ENCODE measurements at places on chromosomes 7 and 10.

DNA sequence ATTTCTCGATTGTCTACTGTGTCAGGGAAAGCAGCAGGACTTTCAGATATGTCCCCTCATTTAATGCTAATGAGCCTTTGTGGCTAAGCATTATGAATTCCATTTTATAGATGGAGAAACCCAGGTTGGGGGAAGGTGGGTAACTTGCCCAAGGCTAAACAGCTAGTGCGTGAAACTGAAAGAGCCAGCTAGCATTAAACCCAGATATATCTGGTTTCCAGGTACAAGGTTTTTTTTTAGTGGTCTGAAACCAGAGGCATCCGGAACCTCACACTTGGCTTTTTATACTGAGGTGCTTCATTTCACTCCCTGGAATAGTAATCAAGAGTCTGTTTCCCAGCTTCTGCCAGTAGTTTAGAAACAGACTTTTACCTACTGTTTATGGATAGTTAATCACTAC lies 694.8 kb downstream of the PHTF2 start:
- no peak for DNase-seq

DNA sequence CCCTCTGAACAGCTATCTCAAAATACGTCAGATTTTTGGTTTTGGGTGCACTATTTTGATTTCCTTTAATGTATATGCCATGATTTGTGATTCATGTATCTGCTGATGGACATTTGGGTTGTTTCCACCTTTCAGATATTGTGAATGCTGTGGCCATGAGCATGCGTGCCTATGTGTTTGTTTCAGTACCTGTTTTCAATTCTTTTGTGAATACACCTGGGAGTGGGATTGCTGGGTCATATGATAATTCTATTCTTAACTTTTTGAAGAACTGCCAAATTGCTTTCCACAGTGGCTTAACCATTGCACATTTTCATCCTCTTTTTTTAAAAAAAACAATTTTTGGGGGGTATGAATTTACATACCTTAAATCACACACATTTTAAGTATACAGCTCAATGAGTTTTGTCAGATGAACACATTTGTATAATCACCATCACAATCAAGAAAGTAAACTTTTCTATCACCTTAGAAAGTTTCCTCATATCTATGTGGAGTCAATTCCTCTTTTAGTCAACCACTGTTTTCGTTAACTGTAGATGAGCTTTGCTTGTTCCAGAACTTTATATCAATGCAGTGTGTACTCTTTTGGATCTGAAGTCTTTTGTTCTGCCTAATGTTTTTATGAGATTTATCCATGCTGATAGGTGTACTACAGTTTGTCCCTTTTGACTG lies 36.9 kb downstream of the CYP26A1 start:
- DNase-seq, result no peak

- no peak for DNase-seq
These were observed 516.7 kb downstream of the ADRA2A start for GRCh38 chr10:111593578-111593977.

DNA sequence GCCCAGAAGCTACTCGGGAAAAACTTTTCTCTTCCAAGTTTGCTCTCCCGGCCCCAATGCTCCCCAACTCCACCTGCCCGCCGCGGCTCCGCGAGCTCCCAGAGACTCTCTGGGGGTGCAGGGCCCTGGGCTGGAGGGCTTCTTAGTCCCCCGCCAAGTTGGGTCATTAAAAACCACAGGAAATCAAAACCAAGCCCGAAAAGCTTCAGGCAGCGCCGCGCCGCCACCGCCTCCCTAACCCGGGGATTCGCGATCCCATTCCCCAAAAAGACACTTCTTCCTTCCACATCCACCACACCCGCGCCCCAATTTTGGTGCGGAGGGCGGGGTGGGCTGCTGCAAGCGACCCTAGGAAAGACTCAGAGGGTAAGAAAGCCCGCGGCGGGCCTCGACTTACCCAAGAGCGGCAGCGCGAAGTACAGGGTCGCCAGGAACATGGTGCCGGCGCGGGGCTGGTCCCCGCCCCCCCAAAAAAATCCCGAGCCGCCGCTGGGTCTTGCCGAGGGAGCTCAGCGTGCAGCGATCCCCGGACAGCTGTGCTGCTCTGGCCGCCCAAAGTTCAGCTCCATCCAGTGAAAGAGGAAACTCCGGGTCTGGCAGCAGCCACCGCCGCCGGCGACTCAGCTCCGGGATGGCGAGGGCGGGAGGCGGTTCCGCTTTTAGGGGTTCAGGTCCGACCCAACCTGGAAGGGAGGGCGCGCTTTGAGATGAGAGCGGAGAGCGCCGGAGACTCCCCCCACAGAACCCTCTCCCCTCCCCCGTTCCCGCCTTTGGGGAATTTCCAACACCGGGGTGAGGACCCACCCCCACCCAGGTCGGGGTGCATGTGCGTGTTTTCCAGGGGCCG lies 1.2 kb downstream of the GFRA1 start:
- DNase-seq, result no peak

GRCh38 chr10:116587878-116588591 lies 2.7 kb upstream of the PNLIPRP1 start:
- DNase-seq, result no peak

GRCh38 chr7:82444220-82444909 lies 788 bp upstream of the CACNA2D1 start:
- no peak for DNase-seq

DNA sequence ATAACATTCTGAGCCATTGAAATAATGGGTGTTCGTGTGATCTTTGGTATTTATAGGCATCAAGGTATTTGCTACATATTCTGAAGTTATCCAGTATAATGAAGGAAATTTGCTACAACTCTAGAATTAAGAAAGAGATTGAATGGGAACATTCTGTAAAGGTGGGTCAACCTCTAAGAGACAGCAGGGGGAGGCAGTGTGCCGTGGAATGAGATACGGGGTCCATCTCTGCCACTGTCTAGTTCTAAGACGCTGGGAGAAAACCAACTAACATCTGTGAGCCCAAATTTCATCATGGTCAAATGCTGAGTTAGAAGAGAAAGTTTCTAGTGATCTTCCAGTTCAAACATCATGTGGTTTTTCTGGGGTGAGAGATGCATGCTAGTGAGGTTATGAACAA lies 368.9 kb downstream of the SORCS1 start:
- no peak for DNase-seq

GRCh38 chr7:90605055-90605454 lies 8.9 kb downstream of the CDK14 start:
- DNase-seq, result no peak

DNA sequence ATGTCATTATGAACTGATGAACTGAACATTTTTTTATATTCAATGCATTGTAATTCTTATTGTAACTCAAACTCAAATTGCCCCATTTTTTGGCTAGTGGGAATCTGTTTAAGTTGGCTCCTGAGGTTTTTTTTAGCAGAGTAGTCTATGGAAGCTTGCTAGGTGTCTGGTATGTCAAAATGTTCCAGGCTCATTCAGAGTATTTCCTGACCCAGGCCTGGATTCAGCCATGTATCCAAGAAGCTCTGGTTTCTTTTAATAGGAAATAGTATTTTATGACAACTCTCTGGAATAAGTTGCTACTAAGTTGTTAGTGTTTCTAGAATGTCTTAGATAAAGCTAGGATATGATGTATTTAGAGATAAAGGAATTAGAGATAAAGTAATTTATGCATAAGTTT lies 288.0 kb downstream of the ARL4A start:
- DNase-seq, result no peak

GRCh38 chr7:44631458-44632115 lies 25.2 kb downstream of the OGDH start:
- DNase-seq, result no peak

GRCh38 chr7:82629583-82629982 lies 186.0 kb upstream of the CACNA2D1 start:
- DNase-seq, result no peak

GRCh38 chr7:3080106-3080505 lies 36.4 kb upstream of the CARD11 start:
- DNase-seq, result no peak

- no peak for DNase-seq
These were observed 3.2 kb upstream of the TMEM139 start for GRCh38 chr7:143281529-143281928.

- DNase-seq, result no peak
These were observed 71.0 kb downstream of the SEMA3C start for GRCh38 chr7:80847895-80848294.

DNA sequence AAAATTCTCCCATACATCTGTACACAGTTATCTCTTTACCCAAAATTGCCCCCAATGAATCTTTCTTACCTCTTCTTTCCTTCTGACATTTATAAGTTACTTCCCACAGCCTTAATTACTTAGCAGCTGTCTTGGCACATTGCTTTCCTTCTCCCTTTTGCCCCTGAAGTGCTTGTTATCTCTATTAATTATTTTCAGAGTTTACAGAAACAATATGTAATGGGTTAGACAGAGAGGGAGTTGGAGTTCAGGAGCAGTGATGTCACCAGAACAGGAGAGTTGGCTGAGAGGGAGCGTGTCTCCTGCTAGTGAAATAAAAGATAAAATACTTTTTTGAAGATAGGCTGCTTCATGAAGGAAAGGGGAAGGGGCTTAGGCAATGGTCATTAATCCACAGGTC lies 57.4 kb downstream of the ITGB8 start:
- no peak for DNase-seq

GRCh38 chr10:125662584-125662983 lies 20.4 kb downstream of the TEX36 start:
- DNase-seq, result no peak

DNA sequence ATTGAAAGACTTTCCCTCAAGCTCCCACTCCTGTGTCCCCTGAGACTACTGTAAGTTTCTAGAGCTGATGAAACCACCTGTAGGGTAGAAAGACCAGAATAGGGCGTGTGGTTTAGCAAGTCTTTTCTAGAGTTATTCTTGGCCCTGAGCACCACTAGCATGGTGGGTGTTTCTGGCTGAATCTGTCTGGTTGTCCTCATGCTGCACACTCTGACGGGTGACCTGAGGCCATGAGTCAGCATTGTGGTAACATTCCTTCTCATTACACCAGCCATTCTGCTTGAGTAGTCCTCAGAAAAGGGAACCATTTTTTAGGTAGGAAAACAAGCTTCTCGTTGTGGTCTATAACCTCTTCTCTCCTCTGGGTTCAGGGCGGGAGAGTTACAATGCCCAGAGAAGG lies 250.3 kb downstream of the SNX13 start:
- no peak for DNase-seq

GRCh38 chr7:156614434-156615264 lies 25.9 kb upstream of the RNF32 start:
- no peak for DNase-seq

- DNase-seq, result no peak
These were observed 1.3 kb upstream of the GFRA1 start for GRCh38 chr10:116274064-116274904.

DNA sequence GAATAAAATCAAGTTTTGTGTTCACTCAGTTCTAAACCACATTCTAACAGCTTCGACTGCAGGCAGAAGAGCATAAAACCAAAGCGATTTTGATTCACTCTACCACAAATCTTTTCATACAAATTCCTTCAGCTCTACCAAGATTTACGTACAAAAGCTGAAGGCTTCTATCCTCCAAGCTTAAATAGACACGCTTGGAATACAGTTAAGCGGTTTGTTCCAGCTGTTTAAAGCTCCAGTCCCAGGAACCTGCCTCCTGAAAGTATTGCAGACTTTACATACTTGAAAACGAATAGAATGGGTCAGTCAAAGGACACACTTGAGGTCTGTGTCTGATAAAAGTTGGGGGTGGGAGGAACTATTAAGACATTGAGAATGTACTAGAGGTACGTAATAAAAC lies 102.9 kb downstream of the MPP7 start:
- no peak for DNase-seq

DNA sequence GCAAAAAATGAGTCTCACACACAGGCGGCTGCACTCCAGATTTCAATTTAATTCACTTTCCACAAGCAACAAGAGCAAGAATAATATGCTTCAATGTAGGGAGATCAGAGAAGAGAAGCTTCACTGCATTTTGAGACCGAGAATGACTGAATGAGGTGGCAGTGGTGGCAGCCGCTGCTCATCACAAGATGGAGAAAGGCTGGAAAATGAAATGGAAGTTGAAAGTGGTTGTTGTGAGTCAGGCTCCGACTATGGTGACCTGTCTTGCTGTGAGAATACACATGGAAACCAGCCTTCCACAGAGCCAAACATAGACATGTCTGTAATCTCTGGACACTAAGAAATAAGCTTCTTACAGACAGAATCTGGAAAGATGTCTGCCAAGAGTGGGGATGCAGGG lies 499.6 kb upstream of the LRRN3 start:
- DNase-seq, result no peak

- no peak for DNase-seq
These were observed 9.4 kb downstream of the HACD1 start for GRCh38 chr10:17607603-17608332.

- DNase-seq, result no peak
These were observed 96.9 kb upstream of the ZNF438 start for GRCh38 chr10:31128536-31128935.

DNA sequence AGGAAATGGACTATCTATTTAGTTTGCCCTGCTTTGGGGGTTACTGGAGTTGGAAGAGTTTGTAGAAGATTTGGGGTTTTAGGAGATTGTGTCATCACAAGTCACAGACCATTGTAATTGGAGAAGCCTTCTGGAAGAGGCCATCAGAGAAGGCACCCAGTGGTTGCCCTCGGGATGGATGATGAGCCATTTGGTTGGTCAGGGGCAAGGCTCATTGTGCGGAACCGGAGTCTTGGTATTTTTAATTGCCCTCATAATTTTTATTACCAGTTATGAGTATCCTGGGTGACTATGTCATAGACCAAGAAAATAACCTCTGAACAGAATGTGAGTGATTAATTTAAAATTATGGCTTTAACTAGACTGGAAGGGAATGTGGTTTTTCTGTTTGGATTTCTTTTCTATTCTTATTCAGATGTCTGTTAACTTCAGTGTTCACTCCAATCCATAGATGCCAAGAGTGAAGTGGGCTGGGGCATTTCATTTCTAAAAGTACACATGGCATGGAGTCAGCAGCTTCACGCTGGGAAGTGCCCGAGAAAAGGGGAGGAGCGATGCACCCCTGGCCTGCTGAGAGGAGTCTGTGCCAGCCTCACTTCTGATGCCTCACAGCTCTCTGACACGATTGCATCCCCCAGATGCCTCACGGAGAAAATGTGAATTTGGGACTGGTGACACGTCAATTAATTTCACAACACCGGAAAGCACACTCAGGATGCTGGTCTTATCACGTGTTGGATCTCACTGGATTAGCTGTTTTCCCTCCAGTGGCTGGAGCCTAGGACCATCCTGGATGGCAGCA lies 225.6 kb upstream of the IGFBP3 start:
- DNase-seq, result no peak

- no peak for DNase-seq
These were observed 28.8 kb upstream of the INPP5A start for GRCh38 chr10:132508581-132509443.

DNA sequence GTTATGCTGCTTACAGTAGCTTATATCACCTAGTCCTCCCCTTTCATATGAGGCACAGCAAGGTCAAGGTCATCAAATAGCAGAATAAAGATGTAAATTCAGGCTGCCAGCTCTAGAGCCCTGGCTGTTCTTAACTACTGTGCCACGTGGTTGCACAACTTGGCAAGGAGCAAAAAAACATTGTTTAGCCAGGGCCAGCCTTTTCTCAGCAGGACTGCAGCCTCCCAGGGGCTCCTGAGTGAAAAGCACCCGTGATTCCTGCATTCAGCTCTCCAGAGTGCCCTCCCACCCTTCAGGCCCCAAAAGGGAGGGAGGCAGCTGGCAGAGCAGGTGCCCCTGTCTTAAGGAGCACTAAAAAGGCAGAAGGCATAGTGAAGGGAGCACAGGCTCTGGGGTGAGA lies 31.8 kb upstream of the TM9SF3 start:
- no peak for DNase-seq
